ENCODE measurements at places on chromosomes 2 and 18.

DNA sequence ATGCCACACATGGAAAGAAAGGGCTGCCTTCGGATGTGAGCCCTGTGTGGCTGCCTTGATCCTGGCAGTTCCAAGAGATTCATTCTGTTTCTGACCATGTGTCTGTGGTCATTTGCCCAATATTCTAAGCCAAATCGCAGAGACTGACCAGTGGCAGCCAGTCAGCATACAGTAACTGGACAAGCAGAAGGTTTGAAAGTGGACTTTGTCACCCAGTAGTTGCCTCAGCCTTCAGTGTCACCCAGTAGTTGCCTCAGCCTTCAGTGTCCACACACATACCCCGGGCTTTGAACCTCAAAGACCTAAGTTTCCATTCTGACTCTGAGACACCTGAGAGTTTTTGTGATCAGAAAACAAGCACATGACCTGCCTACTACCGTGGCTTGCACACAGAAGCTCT is 5.0 kb downstream of the RFX8 start:
- no peak for DNase-seq

DNA sequence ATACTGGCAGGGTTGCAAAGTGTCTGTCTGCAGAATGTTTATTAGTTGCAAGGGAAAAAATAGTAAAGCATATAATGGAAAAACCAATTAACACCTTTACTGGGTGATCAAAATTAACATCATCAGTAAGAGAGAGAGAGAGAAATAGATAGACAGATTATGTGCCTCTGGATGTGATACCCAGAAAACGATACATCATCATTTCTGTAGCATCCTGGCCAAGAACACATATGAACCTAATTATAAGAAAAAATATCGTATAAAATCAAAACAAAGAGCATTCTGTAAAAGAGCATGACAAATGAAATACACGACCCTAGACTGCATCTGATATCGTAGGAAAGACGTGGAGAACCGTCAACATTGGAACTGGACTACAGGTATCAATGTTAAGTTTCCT is 64.6 kb downstream of the SMC6 start:
- DNase-seq: no peak

GRCh38 chr2:20494241-20494640 is 47.4 kb downstream of the RHOB start:
- DNase-seq: no peak

- no peak for DNase-seq
Measured at GRCh38 chr2:66577321-66578053, 142.6 kb downstream of the MEIS1 start.

GRCh38 chr2:174246944-174247381 is 1.4 kb downstream of the OLA1 start:
- DNase-seq: no peak

GRCh38 chr2:691821-692761 is 14.9 kb upstream of the TMEM18 start:
- no peak for DNase-seq

DNA sequence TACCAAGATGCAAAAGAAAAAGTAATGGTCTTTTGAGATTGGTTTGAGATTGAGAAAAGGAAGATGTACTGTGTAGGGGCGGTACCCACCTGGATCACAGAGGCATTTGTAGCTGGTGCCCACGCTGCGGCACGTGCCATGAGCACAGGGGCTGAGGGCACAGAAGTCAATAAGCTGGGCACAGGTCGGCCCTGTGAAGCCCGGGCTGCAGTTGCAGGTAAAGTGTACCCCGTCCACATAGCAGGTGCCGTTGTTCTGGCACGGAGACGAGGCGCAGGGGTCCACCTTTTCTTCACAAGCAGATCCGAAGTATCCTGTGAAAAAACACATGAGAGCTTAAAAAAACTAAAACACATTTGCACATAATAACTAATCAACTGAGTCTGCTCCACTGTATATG is 176.1 kb upstream of the PID1 start:
- DNase-seq: no peak

GRCh38 chr18:48844271-48844670 is 106.5 kb downstream of the SMAD7 start:
- DNase-seq: no peak

- DNase-seq: no peak
Measured at GRCh38 chr2:223032187-223033142, 19.5 kb upstream of the KCNE4 start.

GRCh38 chr18:10661317-10661716 is 135.5 kb downstream of the NAPG start:
- DNase-seq: no peak

DNA sequence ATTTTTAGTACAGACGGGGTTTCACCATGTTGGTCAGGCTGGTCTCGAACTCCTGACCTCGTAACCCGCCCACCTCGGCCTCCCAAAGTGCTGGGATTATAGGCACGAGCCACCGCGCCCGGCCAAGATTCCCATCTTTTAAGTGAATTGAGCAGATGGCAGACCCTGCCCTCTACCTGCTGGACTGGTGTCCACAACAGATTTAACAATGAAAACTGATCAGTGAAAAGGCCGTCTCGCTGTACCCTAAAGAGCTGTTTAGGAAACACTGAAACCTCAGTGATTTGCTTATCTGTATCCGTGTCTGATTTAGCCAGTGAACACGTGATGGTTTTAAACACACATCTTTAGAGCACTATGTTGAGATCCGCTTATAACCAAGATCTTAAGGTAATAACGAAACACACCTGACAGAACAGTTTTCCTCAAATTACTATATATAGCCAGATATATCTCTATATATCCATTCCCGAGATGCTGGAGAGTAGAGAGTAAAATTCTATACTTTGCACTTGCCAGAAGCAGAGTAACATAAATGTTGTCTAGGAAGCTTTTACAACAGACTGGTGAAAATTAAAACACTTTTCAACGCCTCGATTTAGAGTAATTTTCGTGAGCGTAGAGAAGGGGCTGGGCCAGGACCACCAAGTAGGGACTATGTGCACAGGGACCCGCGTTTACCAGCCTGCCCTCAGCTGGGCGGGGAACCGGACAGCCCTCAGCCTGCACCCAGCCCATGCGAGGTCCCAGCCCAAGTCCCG is 594 bp downstream of the FAM161A start:
- DNase-seq: no peak

DNA sequence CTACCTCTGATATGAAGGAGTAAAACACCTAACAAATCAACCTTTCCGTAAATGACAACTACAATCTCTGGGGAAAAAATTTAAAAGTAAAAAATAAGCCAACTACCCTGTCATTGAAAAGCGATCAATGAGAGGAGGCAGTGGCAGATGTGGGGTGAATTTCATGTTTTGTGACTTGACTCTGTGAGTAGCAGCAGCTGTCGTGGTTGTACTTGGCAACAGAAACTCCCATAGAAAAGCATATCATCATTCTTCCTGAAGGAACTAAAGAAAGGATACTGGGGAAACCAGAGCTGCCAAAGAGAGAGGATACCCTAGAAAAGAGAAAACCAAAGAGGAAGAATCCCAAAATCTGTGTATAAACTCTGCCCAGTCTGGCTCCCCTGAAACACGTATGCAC is 236.4 kb downstream of the TNS1 start:
- no peak for DNase-seq

GRCh38 chr2:236769981-236770671 is 200.5 kb downstream of the ACKR3 start:
- DNase-seq: no peak

- DNase-seq: no peak
Measured at GRCh38 chr2:167478196-167478595, 589.9 kb downstream of the XIRP2 start.

- DNase-seq: no peak
Measured at GRCh38 chr18:58966704-58967103, 102.0 kb downstream of the ZNF532 start.

DNA sequence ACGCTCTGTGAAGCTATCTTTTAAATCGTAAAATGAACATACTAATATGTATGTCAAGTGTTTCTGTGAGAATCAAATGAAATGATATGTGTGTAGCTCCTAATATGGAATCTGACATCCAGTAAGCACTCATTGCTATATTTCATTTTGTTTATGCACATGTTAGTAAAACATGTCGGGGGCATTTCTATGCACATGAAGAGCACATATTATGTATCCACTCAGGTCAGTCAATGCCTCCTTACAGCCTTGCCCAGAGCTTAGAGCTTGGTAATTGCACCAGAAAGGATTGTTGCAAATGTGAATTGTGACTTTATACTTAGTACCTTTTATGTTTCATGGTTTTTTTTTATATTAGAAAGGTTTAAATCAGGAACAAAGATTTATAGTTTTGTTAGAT is 463.7 kb upstream of the HNMT start:
- DNase-seq: no peak

- DNase-seq: no peak
Measured at GRCh38 chr18:27606741-27607140, 421.6 kb upstream of the CHST9 start.

GRCh38 chr2:172231508-172231907 is 128.8 kb upstream of the DLX2 start:
- no peak for DNase-seq

GRCh38 chr2:11417946-11418585 is 47.9 kb downstream of the E2F6 start:
- DNase-seq: no peak

GRCh38 chr2:232085164-232085563 is 123.7 kb downstream of the DIS3L2 start:
- no peak for DNase-seq

- no peak for DNase-seq
Measured at GRCh38 chr2:175889701-175890302, 112.3 kb downstream of the LNPK start.

DNA sequence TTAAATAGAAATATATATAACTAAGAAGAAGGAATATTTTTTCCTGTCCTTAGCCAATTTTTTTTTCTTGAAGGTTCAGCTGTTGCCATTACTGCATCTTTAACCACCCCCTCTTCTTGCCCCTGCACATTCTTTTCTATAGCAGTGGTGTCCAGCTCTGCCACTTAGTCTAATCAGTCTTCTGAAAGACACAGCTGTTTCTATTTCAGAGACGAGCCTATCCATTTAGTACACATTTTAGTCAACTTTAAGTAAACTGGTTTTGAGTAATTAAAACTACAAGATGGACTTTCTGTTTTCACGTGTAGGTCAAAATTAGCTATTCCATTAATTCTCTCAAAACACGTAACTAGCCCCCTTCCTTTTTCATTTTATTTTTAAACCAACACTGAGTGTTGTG is 21.0 kb downstream of the SPOPL start:
- DNase-seq: no peak

DNA sequence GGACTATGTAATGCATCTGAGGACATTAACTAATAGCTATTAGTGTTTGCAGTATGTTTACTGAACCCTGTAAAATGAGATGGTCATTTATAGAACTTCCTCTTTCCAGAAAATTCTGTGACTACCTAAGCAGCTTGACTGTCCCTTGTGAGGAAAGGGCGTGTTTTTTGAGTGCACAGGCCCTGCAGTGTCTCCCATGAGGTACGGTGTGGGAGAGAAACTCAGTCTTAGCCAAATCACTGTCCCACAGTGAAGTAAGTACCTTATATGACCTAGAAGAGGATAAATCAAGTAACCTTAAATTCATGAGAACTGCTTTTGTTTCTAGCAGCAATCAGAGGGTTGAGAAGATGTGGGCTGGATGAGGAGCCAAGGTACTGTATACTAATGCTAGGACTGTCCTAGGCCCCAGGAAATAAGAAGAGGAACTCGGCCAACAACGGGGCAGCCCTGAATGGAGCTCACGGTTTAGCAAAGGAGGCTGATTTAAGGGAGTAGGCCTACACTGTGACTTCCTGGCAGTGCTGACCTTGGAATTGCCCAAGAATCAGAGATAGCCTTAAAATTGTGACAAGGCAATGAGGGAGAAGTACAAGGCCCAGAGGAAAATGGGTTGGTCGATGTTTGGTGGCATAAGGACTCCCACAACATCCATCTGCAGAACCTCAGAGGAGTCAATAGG is 103.5 kb upstream of the CTAGE1 start:
- no peak for DNase-seq

- no peak for DNase-seq
Measured at GRCh38 chr2:23675506-23675905, 251.4 kb downstream of the ATAD2B start.

DNA sequence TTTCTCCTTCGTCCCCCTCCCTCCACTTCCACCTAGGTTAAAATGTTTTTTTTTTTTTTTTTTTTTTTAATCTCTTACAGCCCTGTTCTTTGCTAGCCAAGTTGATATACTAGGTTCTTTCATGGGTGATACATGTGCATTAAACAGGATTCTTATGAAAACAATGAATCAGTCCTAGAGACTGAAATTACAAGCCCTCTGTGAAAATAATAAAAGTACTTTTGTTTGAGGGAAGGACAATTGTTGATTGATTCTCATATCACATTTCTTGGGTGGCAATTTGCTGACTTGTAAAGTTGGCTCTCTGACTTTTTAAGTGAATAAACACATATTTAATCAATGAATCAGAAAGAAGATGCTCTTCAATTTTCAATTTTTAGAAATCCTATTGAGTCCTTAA is 639.9 kb downstream of the LRP1B start:
- no peak for DNase-seq

- DNase-seq: no peak
Measured at GRCh38 chr2:187442378-187442777, 5.7 kb downstream of the CALCRL start.

DNA sequence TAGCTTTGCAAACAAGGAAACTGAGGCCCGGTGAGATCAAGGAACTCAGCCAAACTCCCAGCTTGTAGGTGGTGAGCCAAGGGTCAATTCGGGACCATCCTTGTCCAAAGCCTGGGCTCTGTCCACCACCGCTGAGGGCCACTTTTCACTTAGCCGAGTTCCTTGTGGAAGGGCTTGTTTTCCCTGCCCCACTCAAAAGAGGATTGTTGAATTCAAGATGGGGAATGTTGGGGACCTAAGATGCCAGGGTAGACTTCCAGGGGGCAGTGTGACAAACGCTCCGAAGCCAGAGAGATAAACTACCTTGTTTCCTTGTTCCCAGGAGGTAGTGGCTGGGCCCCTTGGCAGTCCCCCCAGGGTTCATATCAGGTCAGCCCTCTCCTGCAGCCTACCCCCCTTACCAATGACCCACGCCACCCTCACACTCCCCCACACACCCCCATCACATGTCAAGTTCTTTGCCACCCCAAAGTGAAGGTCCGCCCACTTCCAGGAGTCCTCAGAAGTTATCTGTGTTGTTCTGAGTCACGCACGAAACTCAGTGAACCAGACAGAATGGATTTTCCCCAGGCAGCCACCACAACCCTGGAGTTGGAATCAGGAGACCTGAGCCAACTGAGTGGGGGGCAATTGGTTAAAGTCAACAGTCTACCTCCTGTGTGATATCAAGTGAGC is 10.3 kb upstream of the ATOH8 start:
- no peak for DNase-seq

DNA sequence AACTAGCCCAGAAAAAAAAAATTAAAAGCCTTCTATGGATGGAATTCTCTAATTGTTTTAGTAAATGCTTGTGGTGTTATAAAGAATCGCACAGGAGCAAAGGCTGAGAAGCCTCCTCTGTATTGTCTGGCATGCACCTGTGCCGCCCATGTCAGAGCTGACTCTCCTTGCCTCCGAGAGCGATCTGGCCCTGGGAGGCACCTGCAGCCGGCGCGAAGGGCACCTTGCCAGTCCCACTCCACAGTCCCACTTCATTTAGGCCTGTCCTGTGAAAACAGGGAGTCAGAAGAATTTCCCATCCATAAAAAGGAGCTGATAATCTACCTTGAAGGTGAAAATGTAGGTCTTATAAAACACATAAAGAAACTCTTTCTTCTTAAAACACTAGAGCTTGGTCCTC is 170.9 kb upstream of the PXDN start:
- no peak for DNase-seq
